Left ventricle myocardium inferior (tissue), 1 donor: ENCODE measurements at places on chromosomes 4 and X.

DNA sequence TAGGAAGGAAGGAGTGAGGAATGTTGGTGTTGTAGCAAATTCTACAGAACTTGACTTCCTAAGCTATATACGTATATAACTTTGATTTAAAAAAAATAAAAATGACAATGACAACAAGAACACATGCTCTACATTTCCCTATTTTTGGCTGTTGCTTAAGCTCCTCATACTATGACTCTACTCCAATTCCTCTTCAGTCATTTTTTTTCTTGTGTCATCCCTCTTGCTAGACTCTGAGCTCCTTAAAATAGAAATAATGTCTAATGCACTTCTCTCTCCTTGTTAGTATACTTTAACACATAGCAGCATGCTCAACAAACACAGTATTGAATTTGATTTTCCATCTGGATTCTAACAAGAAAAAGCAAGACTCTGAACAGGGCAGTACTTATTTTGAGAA, 144.0 kb downstream of the HDX start:
- no peak for DNase-seq

GRCh38 chrX:41665686-41666085, 23.1 kb upstream of the GPR34 start:
- DNase-seq, result no peak

- DNase-seq, result no peak
Measured at GRCh38 chrX:77493677-77494553, 46.7 kb downstream of the FGF16 start.

DNA sequence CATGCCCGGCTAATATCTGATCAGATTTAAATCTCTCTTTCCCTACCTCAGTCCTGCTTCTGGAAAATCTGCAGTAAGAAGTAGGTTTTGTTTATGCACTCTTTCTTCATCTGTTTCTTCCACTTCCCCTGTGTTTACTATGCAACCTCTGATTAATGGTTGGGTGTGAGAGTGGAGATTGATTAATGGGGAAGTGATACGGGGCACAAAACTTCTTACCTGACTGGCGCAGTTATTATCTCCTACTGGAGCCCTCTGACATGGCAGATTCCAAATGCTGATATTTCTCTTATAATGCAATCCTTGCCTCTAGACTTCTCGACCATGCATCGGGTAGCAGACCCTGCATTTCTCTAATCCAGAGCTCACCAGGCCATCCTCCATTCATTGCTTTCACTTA, 60.2 kb upstream of the HPGD start:
- no peak for DNase-seq

DNA sequence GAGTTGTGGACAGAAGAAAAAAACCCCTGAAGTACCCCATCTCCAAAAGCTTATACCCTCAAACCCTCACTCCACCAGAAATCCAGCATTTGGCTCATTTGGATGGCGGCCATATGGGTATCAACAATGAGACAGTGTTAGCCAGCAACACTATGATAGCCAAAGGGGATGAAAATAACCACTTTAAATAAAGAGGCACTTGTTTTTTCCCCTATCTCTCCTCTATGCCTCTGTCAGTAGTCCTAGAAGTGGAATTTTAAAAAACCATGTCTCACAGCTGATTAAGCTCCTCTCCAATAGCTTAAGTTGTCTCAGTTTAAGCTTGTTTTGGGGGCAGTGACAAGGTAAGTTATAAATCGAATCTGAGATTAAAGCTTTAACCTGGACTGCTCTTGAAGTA, 124.0 kb downstream of the MOSPD2 start:
- DNase-seq, result no peak

GRCh38 chr4:110483516-110483915, 7.6 kb downstream of the ENPEP start:
- DNase-seq, result no peak

DNA sequence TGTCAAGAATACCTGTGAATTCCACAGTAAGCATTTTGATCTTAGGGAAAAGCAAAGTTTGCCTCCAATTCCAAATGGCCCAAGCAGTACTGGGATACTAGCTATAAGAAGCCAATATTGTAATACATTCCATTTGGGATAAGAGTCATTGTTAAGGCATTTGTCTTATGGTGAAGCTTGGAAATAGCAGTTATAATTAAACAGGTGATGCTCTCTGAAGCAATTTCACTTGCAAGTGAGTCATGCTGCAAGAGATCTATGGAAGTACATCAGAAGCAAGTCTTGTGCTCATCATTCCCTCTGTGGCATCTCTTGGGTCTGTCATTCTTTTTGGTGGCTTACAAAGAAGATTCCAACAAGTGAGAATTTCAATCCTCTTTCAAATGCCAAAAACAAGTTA, 386.4 kb upstream of the RPS6KA3 start:
- DNase-seq, result no peak

DNA sequence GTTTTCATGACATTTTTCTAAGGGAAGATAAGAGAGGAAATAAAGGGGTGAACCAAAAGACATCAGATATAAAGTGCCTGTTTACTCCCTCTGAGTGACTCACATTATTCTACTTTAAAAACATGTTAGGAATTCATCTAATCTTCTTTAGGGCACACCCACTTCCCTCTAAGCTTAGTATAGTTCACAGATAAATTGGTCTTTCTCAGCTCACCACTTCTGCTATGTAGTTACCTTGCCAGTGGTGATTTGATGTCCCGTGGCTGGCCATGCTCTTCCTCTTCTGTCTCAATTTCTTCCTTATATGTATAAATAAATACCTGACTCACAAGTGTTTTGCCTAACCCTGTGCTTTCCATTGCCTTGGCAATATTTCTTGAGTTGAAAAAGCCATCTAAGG, 96.8 kb downstream of the PDLIM5 start:
- DNase-seq, result no peak

- DNase-seq, result no peak
Measured at GRCh38 chr4:8762356-8762755, 109.3 kb downstream of the HMX1 start.

GRCh38 chr4:25358515-25359275, 18.4 kb upstream of the ANAPC4 start:
- no peak for DNase-seq
